NCI-H187 (cell line): ENCODE measurements at places on chromosomes 4 and X.

GRCh38 chr4:153036931-153037482, 100.9 kb downstream of the FHDC1 start:
- no peak for DNase-seq

- DNase-seq, result no peak
Observed at GRCh38 chrX:53442322-53442631, 8.1 kb upstream of the HSD17B10 start.

GRCh38 chr4:127781300-127782024, 660 bp upstream of the HSPA4L start:
- no peak for DNase-seq

DNA sequence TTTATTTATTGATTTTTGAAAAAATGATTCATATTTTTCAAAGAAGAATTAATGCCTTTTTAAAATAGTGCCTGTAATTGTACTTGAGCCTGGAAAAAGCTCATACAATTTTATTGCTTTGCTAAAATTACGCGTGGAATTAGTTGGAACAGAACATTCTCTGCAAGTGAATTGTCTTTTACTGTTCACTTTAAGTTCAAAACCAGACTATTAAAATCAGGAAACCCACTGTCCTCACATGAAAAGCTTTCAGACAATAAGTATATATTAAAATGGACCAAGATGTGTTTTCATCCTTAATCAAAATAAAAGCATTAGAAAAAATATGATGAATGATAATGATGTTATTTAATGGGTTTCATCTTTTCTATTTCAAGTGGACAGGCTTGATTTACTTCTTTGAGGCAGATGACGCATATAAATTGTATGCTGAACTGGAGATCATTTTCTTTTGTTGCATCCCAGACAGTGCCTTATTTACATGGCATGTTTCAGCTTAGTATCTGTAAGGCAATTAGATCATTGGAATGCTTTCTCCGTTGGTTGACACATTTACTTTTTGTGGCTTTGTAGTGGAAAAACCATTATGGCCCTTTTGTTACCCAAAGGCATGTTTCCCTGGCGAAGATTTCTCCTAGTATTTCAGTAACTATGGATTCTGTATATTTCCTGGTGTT, 299.0 kb upstream of the MAGEC2 start:
- DNase-seq, result no peak

DNA sequence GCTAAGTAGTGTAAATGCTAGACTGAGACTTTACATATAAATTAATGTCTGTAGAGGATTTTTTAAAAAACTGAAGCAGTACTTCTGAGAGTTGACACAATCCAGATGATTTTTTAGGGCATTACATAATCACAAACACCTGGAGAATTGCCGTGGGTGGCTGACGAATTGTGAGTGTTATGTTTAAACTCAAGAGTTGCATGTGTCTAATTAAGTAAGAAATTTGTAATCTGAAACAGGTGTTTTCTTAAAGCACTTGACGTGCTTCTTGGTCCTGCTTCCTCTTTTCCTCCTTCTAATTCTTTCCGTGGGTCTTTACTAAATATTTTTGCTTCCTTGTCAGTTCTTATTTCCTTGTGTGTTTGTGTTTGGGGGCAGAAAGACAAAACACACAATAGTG, 27.8 kb downstream of the PIR start:
- DNase-seq, result no peak

GRCh38 chr4:39544580-39545315, 17.5 kb upstream of the UGDH start:
- no peak for DNase-seq

DNA sequence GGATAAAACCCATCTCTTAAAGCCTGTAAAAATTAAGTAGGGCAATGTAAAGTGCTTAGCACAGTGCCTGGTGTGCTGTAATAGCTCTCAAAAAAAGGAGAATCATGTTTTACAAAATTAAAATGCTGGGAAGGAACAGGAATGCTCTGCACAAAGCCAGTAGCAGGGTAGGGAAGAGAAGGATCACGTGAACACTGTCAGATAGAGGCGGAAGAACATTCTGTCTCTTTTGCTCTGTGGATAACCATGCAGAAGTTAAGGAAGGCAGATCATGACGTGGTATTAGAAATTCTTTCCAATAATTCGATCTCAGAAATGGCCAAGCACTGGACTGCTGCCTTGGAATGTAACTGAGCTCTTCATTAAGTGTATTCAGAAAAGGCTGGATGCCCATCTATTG, 136.2 kb upstream of the PDLIM3 start:
- no peak for DNase-seq

DNA sequence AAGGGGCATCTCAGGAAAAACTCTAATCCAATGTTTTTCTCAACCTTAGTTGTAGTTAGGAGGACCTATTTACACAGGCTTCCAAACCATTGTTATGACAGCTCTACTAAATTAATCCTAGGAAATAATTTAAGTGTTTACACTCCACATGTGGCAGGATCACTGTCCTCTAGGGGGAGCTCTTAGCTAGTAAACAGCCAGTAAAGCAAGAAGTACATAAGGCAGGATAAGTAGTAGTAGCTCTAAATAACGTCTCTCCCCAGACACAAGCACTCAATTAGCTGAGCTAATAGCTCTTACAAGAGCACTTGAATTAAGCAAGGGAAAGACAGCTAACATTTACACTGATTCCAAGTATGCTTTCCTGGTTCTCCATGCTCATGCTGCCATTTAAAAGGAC, 37.3 kb downstream of the NUDT11 start:
- no peak for DNase-seq

DNA sequence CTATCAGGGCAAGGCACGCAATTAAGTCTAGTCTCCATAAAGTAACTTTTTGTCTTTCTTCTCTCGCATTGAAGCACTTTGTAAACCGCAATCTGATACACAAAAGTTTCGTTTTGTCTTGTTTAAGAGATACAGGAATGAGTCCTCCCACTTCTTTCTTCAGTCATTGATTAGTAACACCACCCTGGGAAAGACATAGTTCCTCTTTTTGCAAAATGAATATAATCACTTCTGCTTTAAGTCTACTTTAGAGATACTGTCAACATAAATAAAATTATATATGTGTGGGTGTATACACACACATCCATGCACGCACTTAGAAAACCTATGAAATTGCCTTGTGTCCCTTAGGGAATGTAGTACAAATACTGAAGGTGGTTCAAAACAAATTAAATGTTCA, 11.7 kb downstream of the COQ2 start:
- DNase-seq, result no peak

DNA sequence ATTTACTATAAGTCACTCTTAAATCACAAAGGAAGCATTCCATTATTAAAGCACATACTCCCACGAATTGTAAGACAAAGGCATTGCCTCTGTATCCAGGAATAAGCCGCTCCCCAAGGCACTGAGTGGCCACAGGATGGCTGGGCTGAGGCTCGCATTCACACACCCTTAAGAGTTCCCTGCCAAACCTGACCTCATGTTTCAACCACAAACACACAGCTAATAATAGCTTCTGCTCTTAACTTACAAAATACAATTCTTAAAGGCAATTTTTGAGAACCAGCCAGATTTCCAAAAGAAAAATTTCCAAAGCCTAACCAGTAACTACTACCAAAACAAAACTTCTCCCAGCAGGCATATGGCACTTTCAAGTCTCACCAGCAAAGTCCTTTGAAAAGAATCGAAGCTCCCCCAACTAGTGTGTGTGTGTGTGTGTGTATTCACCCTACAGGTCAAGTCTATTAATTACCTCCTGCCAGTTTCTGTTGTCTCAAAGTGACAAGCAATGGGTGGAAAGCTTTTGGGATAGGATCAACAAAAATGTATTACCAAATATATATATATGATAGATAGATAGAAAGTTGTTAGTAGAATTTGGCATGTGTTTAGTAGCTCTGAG, 36.0 kb downstream of the ARHGAP6 start:
- no peak for DNase-seq

GRCh38 chr4:16090096-16090705, 6.4 kb upstream of the PROM1 start:
- DNase-seq, result no peak

- no peak for DNase-seq
Observed at GRCh38 chr4:142128529-142128928, 492.1 kb downstream of the IL15 start.

GRCh38 chrX:10083809-10084208, 73.0 kb upstream of the CLCN4 start:
- DNase-seq, result no peak

DNA sequence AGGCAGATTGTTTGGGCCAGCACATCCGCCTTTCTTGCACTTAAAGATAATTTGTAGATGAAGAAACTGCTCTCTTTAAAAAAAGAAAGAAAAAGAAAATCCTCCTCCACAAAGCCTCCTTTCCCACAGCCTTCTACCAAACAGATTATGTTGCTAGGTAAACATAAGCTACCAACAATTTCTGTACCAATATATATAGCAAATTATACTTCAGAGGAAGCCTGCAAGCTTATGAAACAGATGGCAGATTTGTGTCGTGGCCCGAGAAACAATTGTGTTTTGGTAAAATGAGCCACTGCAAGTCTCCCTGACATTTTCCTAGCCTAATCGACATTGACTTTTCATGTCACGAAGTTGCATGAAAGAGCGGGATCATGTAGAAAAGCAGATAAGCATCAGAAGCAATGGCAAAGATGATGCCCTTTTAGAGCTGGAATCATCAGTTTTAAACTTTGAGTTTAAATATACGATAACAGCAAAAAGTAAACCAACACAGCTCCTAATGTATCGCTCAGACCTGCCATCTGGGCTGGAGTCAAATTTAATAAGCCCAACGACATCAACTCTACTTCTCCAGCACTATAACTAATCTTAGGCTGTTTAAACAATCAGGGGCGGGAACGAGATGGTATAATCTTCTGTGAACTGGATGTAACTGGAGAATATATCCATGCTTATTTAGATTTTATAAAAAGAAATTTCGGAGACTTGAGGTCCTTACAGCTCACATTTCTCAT, 94.9 kb upstream of the PLAC1 start:
- no peak for DNase-seq

DNA sequence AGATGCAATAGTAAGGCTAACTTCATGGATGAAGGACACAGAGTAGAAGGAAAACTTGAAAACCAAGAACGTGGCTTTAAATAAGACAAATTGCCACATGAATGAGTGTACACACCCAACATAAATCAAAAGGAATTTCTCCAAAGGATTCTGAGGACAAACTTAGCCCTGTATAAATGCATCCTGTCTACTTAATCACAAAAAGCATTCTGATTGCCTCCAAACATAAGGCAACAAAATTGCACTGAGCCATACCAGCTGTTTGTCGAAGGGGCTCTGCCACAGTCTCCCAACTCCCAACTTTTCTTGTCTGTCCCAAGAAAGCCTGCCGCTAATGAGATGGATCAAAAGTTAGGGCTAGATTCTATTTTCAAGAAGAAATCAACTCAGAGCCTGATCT, 194.3 kb downstream of the SOWAHB start:
- DNase-seq, result no peak

- DNase-seq, result no peak
Observed at GRCh38 chr4:90486346-90486745, 359.2 kb downstream of the CCSER1 start.

GRCh38 chrX:34849371-34849770, 93.2 kb upstream of the FAM47B start:
- DNase-seq, result no peak

DNA sequence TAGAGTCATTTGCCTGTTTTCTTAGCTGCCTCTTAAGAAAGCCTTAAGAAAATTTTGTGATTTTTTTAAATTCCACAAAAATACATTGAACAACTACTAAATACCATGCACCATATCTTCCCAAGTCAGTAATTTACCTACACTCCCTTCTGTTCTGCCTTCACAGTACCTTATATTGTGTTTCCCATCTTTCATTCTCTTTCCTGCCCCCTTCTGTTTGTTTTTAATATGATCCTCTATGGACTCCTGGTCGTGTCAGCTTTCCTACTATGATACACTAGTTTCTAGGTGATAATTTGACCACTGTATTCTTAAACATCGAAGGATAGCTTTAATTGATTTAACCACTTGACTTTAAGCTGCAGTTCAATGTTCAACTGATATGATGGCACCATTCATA, 297.7 kb upstream of the HAND2 start:
- DNase-seq, result no peak

DNA sequence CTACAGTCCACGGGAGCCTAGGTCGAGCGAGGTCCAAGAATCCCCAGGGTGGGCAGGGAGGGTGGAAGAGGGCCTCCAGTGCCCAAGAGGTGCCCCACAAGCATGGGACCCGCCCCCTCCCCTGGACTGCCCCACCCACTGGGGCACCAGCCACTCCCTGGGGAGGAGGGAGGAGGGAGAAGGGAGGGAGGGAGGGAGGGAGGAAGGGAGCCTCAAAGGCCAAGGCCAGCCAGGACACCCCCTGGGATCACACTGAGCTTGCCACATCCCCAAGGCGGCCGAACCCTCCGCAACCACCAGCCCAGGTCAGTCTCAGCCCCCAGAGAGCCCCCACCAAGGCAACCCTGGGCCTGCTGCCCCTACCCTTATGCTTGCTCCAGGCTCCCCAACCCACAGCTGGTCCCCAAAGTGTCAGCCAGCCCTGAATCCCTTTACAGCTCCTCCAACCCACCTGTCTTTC, at the start of gene GATA1:
GATA1 (plus strand) TSS at position 250 of the 460 bp plus-strand sequence. CDS start 4,520 bp downstream, outside the sequence.
- DNase-seq, result no peak

DNA sequence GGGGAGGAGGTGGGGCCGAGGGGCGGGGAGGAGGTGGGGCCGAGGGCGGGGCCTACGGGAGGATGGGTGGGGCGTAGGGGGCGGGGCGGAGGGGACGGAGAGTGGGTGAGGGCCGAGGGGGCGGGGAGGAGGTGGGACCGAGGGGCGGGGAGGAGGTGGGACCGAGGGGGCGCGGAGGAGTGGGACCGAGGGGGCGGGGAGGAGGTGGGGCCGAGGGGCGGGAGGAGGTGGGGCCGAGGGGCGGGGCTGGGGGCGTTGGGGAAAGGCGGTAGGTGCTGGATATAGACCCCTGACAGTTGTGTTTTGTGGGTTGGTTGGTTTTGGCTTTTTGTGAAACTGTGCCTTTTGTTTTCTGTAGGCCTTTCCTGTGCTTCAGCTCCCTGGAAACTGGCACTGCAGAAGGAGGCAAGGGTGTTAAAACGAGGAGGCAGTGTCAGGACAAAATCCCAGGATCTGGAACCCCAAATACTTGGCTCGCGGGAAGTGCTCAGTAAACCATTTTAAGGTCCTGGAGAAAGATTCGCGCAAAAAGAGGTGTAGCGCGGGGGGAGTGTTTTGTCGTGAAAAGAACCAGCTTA, 580 bp upstream of the MMGT1 start:
- DNase-seq, result peak; percentile 21

GRCh38 chr4:176262243-176262642, 6.8 kb downstream of the ASB5 start:
- DNase-seq, result no peak

DNA sequence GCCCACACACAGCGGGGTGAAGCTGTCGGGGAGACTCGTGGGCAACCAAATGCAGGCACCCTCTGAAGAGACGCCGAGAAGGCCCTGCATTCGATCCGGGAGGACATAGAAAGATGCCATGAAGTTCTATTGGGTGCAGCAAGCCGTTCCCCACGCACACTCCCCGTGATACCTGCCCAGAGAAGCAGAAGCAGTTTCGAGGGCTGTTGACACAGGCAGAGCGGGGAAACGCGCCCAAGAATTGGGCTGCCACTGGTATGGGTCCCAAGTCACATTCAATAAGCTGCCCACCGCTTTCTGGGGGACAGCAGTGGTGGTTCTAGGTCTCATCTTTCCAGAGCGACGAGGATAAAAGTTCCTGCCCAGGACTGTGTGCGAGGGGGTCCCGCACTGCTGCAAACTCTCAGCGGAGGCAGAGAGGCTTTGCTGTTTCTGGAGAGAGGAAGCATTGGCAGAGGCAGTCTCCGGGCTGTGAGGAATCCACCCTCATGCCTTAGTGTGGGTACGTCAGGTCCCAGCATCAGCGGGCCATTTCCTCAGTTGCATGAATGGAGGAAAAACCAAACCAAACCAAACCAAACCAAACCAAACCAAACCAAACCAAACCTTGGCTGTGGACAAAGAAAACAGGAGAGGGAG, 10.1 kb downstream of the PITX2 start:
- DNase-seq, result no peak
